ENCODE measurements at places on chromosomes 7 and 10. TPM values are rescaled to one million over a fixed set of nuclear protein-coding genes. Genes with fewer than 3 reads are reported as not detected.

The STAMBPL1 gene
- 0.54 TPM for total RNA-seq

GRCh38 chr7:143188994-143189393 is 5.8 kb downstream of the TAS2R39 start:
- DNase-seq, result no peak

GRCh38 chr7:82925331-82925730 is 237.4 kb downstream of the PCLO start:
- DNase-seq, result no peak

GRCh38 chr7:29467193-29467926 is 96.3 kb upstream of the PRR15 start:
- no peak for DNase-seq

DNA sequence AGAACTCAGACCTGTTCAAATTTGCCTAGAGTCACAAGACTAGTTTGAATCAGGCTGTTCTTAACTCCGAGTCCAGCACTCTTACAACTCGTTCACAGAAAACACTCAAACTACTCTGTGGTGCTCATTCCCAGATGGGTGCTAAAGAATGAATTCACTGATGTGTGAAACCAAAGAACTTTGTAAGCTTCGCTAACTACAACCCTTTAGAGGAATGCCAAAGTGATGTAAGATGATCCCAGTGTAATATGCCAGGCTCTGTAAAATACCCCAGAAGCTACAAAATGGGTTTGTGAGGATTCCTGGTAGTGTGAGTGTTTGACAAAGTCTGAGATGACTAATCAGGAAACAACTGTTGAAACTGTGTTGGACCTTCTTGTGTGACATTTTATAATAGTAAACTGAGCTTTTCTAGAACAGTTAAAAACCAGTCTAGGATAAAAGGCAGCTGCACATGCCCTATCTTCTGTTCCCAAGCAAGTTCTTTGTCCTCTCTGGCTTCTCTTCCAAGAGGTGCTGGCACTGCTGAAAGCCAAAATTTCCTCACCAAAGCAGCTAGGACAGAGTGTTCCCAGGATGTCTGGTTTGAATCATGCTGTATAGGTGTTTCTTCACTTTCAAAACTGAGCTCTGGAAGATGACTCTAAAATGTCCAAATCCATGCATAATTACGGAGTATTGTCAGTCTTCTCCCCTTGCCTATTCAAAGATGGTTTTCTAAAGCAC is 527.6 kb downstream of the SORCS1 start:
- no peak for DNase-seq
